ENCODE measurements at places on chromosomes 16 and 17.
A peak's percentile ranks its signal among the peaks of the same experiment; 100 is the strongest.

- DNase-seq = no peak
These were observed 169.1 kb upstream of the RPH3AL start for GRCh38 chr17:521561-522325.

- no peak for DNase-seq
These were observed 9.6 kb downstream of the IL32 start for GRCh38 chr16:3074860-3075522.

GRCh38 chr16:8961811-8962390 lies 1.8 kb downstream of the USP7 start:
- DNase-seq = no peak

DNA sequence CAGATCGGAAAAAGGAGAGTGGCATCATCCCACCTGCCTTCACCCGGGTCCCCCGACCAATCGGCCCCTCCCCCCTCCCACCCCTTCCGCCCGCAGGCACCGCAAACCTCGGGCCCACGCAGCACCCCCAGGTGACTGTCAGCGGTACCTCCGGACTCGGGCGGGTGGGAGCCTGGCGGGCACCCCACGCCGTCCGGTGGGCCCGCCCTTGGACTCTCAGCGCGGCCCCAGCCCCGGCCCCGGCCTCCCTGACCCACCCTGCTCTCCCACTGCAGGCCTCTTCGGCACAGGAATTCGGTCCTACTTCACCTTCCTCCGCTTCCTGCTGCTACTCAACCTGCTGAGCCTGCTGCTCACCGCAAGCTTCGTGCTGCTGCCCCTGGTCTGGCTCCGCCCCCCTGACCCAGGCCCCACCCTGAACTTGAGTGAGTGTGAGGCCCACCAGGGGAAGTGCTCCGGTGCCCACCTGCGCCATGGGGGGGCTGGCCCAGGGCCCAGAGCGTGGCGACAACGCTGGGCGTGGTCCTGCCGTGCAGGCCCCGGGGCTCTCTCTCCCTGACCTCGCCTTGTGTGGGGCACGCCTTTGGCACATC lies 1.6 kb downstream of the TMC8 start:
- DNase-seq = peak; percentile 50

GRCh38 chr17:67831268-67831667 lies 6.0 kb downstream of the BPTF start:
- DNase-seq = no peak

GRCh38 chr16:26186091-26186615 lies 494.4 kb downstream of the HS3ST4 start:
- no peak for DNase-seq
